Effector memory CD4-positive, alpha-beta T cell (primary cell): ENCODE measurements at places on chromosomes 11 and 22.

- no peak for DNase-seq
Measured at GRCh38 chr11:94550513-94550912, 6.8 kb downstream of the FUT4 start.

DNA sequence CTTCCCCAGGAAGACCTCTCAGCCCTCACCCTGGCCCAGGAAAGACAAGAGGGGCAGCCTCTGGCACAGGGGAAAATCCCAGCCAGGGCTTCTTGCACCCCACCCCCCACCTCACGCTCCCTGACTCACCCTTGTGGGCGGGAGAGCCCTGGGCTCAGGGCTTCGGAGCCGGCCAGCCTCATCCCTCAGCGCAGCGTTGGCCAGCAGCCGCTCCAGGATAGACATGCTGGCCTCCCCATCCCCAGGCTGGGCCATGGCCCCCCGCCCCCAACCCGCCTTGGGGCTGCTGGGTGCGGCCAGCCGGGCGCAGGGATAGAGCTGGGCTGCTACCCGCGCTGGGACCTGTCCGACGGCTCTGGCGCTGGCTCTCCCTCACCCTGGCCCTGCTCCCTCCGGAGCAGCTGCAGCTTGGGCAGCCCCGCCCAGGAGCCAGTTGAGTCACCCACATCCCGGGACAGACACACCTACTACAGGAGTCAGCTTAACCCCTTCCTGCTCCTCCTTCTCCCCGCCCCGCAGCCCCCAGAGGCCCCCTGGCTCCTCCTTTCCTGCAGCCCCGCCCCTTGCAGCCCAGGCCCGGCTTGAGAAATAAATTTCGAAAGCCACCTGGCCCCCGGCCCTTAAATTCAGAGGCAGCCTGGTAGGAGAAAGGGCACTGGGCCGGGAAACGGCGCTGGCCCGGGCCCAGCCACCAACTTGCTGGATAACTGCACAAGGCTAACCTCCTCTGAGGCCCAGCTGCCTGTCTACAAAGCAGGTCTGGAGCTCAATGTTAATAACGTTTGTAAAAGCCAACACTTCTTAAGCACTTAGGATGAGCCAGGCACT is 13.4 kb downstream of the TNKS1BP1 start:
- DNase-seq: peak; percentile 8

DNA sequence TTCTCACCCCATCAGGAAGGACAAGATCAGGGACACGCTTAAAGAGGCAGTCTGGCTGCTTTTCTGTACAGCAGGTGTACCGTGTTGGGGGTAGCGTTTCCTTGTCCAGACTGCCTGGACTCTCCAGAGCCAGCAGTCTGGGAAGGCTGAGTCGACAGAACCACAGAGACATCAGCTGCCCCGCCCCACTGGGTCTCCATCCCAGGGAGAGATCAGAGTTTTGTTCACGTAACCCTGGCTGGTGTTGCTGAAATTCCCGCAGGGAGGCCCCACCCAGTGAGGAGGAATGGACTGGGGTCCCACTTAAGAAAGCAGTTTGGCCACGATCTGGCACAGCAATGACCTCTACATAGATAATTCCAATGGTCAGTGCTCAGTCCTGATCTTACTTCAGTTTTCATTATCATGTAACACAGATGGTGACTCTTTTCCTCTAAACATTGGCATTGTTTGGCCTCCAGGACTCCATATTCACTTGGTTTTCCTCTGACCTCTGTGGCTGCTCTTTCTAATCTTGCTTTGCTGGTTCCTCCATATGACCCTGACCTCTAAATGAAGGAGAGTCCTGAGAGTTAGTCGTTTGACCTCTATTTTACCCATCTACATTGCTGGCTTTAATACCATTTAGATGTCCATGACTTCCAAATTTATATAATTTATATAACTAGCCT is 89.6 kb upstream of the LRRC55 start:
- no peak for DNase-seq

- no peak for DNase-seq
Measured at GRCh38 chr11:133905677-133906156, 51.1 kb downstream of the IGSF9B start.

DNA sequence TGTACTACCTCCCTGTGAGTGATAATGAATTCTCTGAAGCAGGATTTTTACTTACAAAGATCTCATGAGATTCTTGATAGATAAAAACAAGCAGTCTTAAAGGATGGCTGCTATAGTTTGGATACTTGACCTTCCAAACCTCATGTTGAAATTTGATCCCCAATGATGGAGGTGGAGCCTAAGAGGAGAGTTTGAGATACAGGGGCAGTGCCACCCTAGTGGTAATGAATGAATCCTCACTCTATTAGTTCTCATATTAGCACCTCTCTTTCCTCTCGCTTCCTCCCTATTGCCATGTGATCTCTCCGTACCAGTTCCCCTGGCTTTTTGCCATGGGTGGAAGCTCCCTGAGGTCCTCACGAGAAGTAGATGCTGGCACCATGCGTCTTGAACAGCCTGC is 37.9 kb upstream of the OR8B8 start:
- no peak for DNase-seq

GRCh38 chr22:37525073-37525745 is 6.0 kb upstream of the CARD10 start:
- DNase-seq: no peak

DNA sequence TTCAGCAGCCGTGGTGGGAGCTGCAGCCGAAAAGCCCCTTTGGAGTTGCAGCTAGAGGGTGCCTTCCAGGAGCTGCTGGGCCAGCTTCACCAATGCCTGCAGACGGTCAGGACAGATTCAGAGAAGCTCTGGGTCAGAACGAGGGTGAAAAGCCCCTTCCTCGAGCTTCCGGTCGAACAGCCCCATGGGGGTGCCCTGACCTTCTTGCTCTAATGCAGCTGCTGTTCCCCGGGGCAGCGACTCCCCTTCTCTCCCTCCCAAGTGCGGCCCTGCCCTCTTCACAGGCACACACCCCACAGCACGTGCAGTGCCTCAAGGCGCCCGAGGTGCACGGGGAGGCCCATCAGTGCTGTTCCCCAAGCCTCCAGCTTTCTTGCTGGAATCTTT is 9.6 kb upstream of the IFITM3 start:
- DNase-seq: no peak

- DNase-seq: no peak
Measured at GRCh38 chr22:27406389-27406861, 395.1 kb downstream of the MN1 start.

- DNase-seq: no peak
Measured at GRCh38 chr22:25754527-25755202, 12.7 kb downstream of the MYO18B start.

DNA sequence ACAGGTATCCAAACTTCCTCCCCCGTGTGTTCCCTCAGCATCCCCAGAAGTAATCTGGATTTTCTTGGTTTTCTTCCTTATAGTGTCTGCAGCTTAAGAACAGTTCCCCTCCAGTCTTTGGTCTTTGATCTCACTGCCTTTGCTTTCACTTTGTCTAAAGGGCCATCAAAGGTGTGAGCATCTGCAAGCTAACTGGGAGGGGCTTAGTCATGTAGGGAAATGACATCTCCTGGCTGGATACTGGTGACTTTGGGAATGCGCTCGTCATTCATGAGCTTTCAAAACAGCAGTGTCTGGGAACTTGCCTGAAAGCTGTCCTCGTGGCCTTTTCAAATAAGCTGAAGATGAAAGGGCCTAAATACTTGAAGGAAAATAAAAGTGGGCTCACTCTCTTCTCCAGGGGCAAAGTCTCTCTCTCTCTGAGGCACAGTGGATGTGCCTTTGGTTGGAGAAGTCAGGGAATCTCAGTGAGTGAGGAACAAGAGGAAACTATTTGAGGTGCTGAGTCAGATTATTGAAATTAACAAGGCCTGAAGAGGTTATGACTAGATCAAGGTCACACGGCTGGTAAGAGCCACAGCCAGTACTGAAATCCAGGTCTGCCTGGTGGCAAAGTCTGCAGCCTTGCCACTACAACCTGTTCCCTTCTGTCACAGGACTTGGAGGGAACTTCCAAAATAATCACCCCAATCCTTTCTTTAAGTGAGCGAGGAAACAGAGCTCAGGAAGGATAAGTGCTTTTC is 45.6 kb upstream of the TENM4 start:
- no peak for DNase-seq

GRCh38 chr11:132862137-132862536 is 670.2 kb downstream of the OPCML start:
- DNase-seq: no peak

DNA sequence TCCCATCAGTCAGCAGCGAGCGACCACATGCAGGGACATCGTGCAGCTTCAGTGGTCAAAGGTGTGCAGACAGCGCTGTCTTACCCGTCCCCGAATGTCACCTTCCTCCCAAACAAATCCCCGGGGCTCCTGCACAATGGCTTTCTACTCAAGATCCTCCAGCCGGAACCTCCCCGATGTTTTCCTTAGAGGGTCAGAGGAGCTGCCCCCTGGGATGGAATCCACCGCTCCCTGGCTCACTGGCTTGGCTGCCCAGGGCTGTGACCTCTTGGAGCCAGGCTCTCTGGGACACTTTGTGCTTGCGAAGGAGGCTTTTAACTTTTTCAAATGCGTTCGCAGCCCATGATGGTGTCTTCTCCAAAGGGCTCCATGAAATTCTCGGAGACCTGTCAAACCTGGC is 17.3 kb upstream of the FGF19 start:
- DNase-seq: no peak

DNA sequence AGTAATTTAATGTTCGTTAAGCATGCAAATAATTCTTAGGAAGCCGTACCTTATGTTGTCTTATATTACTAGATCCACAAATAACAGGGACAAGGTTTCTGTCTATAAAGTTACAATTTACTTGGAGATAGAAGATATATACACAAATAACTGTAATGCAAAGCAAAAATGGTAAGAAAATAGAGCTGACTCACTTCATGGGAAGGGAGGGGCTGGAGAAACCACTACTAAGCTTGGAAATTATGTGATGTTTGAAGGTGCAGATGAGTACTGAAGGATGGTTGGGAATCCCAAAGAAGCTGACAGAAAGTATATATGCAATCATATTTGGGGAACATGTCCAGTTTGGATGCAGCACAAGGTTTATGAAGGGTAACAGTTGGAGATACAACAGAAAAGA is 4.0 kb downstream of the NPAT start:
- no peak for DNase-seq

DNA sequence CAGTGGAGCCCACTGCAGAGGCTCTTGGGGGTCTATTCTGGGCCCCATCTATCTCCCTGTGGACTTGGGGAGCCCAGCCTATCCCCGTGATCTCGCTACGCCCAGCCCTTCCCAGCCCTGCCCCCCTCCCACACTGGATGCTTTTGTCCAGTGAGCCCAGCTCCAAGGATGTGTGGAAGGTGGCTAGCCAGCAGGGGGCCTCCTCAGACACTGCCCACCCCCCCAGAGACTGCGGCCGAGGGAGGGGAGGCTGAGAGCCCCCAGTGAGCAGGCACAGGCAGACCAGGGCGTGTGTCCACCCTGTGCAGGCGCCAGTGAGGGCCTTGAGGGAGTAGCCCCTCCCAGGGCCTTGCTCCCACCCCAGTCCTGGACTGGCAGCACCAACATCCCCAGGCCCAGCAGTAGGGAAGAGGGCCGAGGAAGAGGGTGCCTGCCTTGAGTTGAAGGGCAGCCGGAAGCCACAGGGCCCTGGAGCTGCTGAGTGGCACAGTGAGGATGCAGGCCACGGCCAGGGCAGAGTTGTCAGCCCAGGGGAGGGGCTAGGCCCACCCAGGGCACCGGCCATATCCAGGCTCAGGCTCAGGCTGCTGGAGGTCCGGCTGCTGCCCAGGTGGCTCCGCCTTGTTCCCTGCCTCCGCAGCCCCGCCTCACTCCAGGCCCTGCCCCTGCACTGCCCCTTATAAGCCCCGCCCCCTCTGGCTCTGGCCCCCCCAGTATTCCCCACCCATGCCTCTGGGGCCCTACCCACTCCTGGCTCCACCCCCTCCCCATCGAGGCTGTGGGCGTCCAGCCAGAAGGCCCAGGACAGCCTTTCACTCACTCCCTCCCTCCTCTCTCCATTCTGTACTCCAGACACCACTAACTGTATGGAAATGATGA is 28.0 kb downstream of the MOB2 start:
- DNase-seq: no peak

DNA sequence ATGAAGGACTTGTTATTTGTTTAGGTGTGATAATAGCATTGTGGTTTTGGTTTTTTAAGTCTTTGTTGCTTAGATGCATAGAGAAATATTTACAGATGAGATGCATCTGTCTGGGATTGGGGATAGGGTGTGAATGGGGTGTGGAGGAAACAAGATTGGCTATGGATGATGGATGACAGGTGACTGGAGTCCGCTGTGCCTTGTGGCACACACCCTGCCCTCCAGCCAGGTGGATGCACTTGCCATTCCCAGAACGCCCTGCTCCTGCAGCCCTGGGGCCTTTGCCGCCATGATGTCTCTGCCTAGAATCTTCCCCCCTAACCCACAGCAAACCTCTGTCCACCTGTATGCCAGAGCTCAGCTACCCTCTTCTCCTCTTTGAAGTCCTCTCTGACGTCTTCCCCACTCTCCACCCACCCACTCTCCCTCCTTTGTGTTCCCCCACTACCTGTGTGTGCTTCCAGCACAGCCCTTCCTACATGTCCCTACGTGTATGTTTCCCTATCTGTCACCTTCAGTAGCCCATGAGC is 54.7 kb downstream of the WNT11 start:
- DNase-seq: no peak

GRCh38 chr22:35576671-35577070 is 36.0 kb downstream of the RASD2 start:
- DNase-seq: no peak

GRCh38 chr11:120808616-120809050 is 215.3 kb upstream of the TBCEL start:
- no peak for DNase-seq

DNA sequence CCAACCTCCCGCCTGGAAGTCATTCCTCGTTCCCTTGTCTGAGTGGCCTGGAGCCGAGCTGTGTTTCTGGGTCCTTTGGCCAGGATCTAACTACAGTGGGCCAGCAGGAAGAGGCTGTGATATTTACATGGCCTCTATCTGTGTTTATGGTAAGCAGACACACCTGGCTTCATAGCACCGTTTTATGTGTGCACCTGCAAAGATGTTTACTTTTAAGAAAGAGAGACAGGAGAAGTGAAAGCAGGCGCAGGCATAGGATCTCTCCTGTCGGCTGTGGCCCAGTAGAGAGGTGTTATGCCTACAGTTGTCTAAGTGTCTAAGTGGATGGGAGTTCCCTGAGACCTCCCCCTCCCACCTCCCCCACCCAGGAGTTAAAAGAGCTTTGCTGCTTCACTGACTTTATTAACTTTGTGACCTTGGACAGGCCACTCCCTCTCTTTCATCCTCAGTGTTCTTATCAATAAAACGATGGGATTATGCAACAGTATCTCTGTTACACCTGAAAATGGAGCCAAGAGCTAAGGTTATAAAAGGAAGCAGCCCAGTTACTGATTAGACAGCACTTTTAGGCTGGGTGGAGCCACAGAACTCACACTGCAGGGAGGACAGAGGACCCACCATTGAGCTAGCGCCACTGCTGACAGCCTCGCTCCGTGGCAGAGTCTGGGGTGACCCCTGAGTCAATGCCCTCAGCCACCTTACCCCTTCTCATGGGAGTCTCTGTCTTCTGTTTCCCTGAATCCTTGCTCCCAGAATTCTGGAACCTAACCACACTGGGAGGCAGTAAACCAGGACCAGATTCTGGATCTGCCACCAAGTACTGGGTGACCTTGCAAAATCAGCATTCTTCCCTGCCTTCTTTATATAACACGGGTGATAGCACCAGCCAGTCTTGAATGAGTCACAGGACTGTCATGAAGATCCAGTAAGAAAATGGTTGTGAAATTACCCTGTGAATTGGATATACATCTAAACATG is 22.0 kb downstream of the ST14 start:
- no peak for DNase-seq
